ENCODE measurements at places on chromosomes 6 and 20.

GRCh38 chr20:53613748-53614147 lies 20.1 kb upstream of the ZNF217 start:
- DNase-seq: peak; percentile 55

- peak; percentile 61 for DNase-seq
These were observed 29.3 kb upstream of the TRIM27 start for GRCh38 chr6:28953039-28953584.

DNA sequence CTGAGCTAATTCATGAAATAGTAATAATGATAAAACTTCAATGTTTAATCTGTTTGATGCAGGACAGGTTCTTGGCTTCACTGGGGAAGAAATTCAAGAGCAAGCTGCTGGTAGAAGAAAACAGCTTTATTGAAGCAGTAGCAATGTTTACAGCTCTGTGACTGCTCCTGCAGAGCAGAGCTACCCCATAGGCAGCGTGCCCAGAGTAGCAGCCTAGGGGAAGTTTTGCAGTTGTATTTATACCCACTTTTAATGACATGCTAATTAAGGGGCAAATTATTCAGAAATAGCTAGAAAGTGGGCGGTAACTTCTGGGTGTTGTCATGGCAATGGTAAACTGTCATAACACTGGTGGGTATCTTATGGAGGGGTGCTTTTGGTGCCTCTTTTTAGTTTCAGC lies 518.0 kb downstream of the RFPL4B start:
- DNase-seq: no peak

- DNase-seq: peak; percentile 96
These were observed 124.6 kb upstream of the BTN3A2 start for GRCh38 chr6:26240157-26241032.

GRCh38 chr6:31068669-31069340 lies 43.6 kb downstream of the C6orf15 start:
- DNase-seq: peak; percentile 80

DNA sequence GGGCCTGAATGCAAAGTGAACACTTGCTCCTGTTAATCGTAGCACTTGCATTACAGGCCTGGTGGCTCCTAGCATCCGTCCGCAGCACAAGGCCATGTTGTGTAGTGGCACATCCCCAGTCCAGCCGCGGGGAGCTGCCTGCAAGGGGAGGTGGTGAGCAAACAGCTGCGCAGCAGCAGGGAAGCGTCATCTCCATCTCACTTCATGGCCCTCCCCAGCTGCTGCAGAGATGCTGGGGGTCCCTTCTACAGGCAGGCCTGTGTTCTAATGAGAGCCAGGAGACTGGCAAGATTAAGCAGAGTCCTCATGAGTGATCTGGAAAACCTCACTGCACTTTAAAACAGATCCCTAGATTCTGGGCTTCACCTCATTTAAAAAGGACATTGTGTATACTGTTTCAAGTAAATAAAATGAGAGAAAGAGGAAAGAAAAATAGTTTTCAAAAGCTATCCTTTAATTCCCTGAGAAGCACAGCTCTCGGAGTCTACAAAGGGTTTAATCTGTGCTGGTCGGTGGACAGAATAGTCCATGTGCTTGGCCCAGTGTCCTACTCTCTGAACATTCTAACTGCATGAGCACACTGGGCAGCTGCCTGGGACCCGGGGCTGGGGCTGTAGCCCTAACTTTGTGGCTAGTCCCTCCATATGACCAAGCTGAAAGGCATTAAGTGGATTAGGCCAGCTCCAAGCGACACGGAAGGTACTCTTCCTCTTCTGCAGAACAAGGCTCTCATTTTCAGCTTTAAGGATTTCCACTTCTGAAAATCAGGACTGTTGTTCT lies 125.8 kb downstream of the LY86 start:
- peak; percentile 31 for DNase-seq

DNA sequence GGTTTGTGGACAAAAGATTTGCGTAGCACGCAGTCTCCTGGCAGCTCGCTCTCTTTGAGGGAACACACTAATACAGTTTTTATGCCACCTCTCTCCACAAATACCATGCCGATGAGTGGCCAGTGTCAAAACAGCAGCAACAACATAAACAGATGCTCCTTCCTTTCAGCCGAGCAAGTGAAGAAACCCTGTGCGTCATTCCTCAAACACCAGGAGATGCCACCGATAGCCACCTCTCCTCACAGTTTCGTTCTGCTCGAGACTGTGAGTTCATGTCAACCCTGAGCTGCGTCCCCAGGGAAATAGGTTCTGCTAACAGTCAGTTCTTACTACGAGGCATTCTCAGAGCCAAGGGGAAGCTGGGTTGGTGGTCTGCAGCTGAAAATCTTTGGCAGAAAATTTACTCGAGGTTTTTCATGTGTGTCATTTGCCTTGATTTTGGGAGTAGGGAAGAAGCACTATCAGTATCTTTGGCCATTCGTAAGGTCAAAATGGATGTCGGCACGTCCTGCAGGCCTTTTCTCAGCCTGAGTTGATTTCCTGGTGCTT lies 59.9 kb downstream of the EYA2 start:
- DNase-seq: peak; percentile 98

GRCh38 chr20:11995805-11996567 lies 78.3 kb downstream of the BTBD3 start:
- DNase-seq: no peak

DNA sequence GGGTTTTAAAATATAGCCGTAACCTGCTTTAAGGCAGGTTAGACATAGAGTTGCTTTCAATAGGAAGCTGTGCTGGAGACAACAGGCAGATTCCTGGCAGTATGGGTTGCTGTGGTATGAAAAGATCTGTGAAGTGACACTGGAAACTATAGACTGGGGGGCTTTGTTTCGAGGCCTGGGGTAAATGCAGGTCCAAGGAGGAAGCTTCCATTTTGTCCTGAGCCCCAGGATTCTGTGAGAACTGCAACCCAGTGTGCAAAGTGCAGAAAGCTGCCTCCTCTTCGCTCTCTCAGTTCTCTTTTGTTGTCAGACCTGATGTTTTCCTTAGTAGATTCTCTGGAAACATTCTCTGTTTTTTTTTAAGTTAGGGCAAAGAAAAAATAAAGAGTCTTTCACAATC lies 86.9 kb downstream of the LYRM4 start:
- no peak for DNase-seq

DNA sequence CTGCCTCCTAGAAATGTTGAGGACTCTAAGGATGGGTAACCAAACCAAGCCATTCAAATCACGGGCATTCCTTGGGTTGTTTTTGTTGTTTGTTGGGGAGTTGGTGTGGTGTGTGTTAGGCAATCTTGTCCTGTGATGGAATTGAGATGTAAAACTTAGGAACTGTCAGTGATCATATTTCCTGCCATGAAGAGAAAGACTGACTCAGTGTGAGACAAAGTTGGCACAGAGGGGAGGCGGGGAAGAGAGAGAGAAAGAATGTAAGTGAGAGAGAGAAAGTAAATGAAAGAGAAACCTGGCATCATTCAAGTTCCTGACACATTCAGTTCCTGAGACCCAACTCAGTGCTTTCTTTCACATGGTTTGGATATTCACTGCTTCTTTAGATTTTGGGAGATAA lies 21.6 kb upstream of the FBXO30 start:
- peak; percentile 54 for DNase-seq

DNA sequence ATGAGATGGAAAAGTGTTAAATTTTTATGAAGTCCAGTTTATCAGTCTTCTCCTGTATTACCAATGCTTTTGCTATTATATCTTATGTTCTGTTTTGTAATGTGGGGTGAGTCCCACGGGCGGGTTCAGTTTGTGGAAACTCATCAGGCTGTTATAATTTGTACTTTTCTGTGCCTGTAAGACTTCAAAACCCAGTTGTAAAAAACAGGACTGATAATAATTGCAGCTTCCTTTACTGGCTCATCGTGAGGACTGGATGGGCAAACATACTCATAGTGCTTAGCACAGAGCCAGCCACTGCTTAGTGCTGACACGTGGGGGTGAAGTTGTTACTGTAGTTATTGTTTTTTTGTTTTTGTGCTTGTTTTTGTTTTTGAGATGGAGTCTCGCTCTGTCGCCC lies 45.6 kb downstream of the TGM2 start:
- DNase-seq: peak; percentile 83

Measured in fibroblast of villous mesenchyme (primary cell).